ENCODE measurements at places on chromosomes 4 and X.

DNA sequence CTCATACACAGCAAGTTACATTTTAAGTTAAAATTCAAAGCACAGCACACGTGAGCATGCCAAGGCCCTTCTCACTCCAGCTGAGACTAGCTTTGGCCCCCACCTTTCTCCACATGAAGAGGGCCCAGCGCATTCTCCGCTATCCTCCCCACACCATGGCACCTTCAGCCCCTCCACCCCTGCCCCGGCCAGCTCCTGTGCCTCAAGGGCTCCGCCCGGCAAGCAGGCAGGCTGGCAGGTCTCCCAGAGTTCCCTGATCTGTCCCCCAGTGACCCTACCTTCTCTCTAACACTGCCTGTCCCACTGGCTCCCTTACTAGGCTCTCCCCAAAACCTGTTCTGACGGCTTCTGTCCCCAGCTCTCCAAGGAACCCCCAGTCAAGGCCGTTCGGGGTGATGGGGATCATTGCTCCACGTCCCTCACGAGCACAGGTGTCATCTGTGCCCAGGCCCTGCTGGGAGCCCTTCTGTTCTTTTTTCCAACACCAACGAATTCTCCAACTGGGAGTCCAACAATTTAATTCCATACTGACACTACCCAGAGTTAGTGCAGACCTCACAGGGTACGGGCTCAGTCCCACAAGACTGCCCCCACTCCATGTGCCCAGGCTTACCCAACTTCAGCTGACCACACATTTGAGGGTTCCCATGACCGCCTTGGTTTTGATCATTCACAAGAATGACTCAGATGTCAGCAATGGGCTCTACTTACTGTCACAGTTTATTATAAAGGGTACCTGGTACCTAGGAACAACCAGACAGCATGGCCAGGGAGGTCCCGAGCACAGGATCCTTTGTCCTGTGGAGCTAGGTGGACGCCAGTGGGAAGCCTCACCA is 4.2 kb downstream of the LETM1 start:
- no peak for DNase-seq

DNA sequence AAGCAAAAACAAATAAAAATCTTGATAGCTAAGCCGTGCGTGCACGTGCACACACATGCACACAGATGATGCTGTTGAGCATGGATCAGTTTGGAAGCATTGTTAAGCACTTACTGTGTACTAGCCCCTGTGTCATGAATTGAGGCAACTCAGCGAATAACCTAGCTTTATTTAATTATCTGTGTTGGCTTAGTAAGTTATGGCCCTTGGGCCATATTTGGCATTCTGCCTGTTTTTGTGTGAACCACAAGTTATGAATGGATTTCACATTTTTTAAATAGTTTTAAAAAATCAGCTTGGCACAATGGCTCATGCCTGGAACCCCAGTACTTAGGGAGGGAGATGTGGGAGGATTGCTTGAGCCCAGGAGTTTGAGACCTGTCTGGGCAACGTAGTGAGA is 113.6 kb upstream of the CBLL2 start:
- DNase-seq: no peak

- DNase-seq: no peak
Observed at GRCh38 chr4:52701207-52701606, 42.1 kb upstream of the USP46 start.

- peak; percentile 65 for DNase-seq
Observed at GRCh38 chrX:46770817-46771163, 11.9 kb upstream of the SLC9A7 start.

GRCh38 chrX:130560544-130560943 is 158.8 kb downstream of the RBMX2 start:
- DNase-seq: no peak

GRCh38 chrX:20378233-20378920 is 111.7 kb upstream of the RPS6KA3 start:
- DNase-seq: no peak

DNA sequence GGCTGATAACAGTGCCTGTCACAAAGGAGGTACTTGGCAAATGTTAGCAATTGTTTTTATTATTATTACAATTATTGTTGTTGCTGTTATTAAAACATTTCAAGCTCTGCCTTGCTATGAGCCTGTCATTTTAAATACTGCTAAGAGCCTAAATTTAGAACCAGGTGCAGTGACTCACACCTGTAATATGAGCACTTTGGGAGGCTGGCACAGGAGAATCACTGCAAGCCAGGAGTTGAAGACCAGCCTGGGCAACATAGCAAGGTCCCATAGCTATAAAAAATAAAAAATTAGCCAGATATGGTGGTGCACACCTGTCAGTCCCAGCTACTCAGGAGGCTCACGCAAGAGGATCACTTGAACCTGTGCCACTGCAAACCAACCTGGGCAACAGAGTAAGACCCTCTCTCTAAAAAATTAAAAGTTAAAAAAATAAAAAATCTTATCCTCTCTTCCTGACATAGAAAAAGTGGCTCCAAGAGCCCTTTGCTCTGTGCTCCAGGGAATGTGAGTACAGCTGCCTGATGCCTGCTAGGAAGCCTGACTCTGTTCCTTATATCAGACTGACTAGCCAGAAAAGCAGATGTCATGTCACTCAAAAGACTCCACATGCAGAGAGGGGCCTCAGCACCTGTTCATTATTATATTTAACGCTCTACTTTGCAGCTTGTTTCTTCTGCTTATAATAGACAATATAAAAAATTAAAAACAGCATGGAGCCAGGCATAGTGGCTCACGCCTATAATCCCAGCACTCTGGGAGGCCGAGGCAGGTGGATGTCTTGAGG is 234.0 kb downstream of the OPHN1 start:
- no peak for DNase-seq

GRCh38 chr4:2424581-2424980 is 5.8 kb downstream of the CFAP99 start:
- DNase-seq: no peak

DNA sequence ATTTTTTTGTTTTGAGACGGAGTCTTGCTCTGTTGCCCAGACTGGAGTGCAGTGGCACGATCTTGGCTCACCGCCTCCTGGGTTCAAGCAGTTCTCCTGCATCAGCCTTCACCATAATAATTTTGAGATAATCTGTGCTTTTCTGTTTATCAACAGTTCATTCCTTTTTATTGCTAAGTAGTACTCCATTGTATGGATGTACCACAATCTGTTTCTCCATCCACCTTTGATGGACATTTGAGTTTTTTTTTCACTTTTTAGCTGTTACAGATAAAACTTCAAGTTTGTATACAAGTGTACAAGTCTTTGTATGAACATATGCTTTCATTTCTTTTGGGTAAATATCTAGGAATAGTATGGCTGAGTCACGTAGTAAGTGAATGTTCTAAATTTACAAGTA is 9.0 kb downstream of the FUNDC2 start:
- DNase-seq: no peak

GRCh38 chr4:16116019-16116418 is 32.2 kb upstream of the PROM1 start:
- DNase-seq: no peak

- no peak for DNase-seq
Observed at GRCh38 chrX:132774010-132774714, 184.3 kb downstream of the HS6ST2 start.

GRCh38 chrX:68185161-68185560 is 248.1 kb downstream of the OPHN1 start:
- no peak for DNase-seq

- DNase-seq: no peak
Observed at GRCh38 chrX:38452603-38453002, 100.2 kb downstream of the OTC start.

DNA sequence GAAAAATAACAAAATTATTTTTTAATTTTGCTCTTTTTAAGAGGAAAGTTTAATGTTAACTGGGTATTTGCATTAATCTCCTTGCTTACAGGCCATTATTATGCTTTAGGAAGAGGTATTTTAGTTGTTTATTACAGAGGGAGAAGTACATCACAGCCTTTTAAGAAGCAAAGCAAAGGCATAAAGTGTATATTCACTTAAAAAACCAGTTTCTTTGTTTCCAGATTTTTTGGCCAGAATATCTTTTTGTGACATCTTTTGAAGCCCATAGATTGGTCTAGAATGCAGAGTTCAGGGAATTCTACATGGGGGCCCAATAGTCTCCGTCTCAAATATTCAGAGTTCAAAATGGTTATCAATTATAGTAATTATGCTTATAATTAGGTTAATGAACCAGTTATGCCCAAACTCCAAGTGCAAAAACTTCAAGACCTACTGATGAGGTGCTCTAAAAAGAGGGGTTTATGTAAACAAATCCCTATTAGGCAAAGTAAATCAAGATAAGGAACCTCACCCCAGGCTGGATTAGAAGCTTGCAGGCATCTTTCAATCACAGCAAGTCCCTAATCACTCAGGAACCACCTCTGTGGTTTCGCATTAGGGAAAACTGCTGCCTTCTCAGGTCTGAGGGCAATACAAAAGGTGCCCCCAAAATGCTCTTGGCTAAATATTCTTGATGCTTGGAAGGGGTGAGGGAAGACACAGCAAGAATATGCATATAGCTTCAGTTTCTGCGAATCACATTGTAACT is 1.4 kb downstream of the CXXC4 start:
- DNase-seq: no peak

GRCh38 chrX:317424-318067 is 1.1 kb downstream of the GTPBP6 start:
- no peak for DNase-seq

GRCh38 chr4:8035371-8035780 is 95.7 kb upstream of the AFAP1 start:
- no peak for DNase-seq

DNA sequence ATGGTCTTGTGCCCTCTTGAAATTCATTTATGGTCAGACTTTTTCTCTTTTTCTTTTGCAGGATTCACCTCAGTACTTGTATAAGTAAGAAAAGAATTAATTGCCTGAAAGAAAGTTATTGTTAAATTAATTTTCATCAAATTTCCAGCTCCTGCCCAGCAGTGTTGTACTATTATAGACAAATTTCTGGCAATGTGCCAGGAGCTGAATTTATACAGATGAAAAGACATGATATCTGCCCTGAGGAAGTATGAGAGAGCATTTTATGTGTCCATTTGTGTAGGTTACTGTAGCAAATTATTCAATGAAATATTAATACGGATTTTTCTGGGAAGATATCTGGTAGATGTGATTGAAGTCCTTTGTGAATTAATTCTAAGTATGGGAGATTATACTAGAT is 2371.5 kb upstream of the TENM3 start:
- DNase-seq: no peak

DNA sequence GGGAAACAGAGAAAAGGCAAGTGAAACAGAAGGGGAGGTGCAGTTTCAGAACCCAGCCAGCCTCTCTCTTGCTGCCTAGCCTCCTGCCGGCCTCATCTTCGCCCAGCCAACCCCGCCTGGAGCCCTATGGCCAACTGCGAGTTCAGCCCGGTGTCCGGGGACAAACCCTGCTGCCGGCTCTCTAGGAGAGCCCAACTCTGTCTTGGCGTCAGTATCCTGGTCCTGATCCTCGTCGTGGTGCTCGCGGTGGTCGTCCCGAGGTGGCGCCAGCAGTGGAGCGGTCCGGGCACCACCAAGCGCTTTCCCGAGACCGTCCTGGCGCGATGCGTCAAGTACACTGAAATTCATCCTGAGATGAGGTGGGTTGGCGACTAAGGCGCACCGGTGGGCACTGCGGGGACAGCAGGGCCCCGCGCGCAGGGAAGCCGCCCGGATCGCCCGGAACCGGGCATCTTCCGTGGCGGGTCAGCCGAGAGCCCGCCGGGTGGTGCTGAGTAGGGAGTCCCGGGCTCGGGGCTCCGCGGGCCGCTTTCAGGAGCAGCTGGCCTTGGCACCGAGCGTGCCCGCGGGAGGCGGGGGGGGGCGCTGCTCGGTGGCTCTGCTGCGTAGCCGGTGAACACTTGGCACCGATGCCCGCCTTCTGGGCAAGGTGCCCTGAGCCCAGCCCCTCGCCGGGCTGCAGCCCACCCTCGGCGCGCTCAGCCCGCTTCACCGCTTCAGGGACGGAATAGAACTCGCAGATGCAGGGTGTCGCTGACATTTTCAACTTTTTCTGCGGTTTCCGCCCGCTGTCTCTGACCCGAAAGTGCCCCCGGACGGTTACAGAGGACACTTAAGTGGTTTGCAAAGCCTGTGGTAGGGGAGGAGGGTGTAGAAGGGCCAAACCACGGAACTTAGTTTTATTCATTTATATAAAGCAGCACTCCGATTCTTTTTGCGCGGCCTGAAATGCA is at the start of gene CD38:
Gene CD38, plus strand, starts transcription at position 40 of the 953 bp plus-strand sequence. Its CDS starts 87 bp downstream, at position 127.
- no peak for DNase-seq

GRCh38 chr4:3257556-3258482 is 8.9 kb downstream of the MSANTD1 start:
- DNase-seq: no peak

GRCh38 chr4:176902710-176903323 is 110.1 kb upstream of the VEGFC start:
- DNase-seq: peak; percentile 7

DNA sequence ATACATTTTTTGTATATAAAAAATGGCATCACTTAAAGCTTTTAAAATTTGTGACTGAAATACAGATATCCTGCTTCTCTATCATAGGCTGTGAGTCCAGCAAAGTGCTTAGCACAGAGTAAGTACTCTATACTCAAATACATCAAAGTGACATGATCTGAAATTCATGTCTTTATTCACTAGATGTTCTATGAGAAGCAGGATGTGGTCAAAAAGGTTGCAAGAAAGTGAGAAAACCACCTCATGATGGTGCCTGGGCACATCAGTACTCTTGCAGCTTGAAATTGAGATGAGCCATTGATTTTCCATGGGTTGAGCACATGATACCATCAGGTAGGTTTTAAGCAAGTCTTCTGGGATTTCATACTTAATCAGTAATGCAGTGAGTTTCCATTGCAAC is 20.4 kb upstream of the SFRP2 start:
- DNase-seq: no peak

GRCh38 chr4:73687421-73687820 is 52.9 kb upstream of the CXCL8 start:
- no peak for DNase-seq

GRCh38 chr4:3716631-3717235 is 49.5 kb upstream of the ADRA2C start:
- no peak for DNase-seq

- no peak for DNase-seq
Observed at GRCh38 chr4:7829652-7830580, 109.7 kb downstream of the AFAP1 start.

All from SW 1271 (cell line).